ENCODE measurements at places on chromosomes 16 and 17.

GRCh38 chr16:8537691-8538342, 52.5 kb downstream of the TMEM114 start:
- ATAC-seq, result no peak

- ATAC-seq, result no peak
These were observed 81.5 kb downstream of the CA4 start for GRCh38 chr17:60231234-60231633.

DNA sequence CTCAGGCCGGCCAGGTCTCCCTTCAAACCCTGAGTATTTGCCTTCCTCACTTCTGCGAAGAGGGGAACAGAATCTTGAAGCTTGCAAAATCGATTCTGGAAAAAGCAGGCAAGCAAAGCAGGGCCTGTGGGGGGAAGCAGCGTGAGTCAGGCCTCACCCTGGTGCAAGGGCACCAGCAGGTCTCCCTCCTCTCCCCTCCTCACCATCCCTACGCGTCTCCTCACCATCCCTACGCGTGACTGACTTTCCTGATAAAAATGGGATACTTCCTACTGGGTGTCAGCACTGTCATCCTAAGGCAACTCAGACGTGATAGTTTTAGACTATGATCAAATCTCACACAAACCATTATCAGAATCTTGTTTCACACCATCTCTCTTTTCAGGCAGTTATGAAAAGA, 12.1 kb downstream of the CMTM3 start:
- ATAC-seq, result no peak

DNA sequence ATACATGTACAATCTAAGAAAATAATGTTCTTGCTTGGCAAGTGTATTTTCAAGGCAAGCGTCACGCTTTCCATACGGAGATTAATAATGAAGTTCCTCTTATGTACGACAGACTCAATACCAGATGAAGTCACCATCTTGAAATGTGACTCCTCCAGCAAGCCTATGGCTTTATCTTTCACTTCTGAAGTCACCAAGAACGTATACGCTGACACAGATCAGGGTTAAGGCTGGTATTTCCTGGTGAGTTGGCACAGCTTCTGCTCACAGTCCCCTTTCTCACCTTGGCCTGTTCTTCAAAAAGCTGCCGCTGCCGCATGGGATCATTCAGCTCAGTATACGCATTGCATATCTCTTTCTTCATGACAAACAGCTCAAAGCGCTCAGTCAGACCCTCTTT, 6.1 kb upstream of the ADAT1 start:
- ATAC-seq, result no peak

DNA sequence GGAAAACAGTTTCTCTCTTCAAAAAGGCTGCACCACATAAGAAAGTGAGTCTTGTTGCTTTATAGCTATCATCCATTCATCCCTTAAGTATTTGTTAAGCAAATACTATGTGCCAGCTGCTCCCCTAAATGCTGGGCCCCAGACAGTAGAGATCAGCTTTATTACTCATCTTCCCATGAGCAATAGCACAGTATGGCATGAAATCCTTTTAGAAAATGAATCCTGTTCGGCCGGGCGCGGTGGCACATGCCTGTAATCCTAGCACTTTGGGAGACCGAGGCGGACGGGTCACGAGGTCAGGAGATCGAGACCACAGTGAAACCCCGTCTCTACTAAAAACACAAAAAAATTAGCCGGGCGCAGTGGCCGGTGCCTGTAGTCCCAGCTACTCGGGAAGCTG, 99.5 kb downstream of the MYO1D start:
- ATAC-seq, result no peak

DNA sequence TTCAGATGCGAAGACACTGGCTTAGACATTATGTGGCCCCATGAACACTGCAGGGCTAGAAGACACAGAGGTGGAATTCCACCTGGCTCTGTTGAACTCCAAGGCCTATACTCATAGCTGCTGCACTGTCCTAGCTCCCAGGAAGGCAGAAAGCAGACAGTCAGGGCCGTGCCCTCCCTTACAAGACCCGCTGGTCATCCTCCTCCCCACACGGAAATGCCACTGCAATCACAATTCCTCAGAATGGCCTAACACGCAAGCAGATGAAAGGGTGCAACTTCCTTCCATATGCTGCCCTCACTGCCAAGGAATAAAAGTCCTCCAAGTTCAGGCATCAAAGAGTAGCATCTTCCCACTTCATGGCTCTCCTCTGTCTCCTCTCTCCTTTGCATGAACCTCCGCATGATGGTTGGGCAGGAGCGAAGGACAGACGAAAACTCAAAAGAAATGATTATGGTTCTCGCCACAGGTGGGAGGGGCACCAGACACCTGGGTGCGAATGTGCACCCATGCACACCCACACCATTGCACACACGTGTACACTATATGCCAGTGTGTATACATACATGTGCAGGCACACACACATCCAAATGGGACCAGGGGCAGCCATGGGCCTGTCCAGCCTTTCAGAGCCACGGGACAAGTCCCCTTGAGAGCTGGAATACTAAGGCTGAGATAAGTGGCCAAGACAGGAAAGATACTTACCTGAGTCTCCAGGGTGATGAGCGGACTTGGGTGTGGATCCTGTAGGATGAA, 113.3 kb downstream of the XYLT1 start:
- ATAC-seq, result no peak

DNA sequence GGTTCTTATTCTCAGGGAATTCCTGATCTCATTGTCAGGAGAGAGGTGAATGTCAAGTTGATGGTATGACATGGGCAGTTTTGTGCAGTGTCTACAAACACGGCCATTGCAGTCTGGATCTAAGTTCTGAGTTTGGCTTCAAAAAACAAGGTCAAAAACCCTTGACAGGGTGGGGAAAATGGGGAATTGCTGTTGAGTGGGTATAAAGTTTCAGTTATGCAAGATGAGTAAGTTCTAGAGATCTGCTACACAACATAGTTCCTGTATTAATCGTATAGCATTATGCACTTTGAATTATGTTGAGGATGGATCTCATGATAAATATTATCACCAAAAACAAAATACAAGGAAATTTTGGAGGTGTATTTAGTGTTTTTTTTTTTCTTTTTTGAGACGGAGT, 36.6 kb upstream of the CARMIL2 start:
- peak; percentile 36 for ATAC-seq

- ATAC-seq, result no peak
These were observed 109.7 kb downstream of the TOX3 start for GRCh38 chr16:52437277-52437670.

- peak; percentile 84 for ATAC-seq
These were observed 3.3 kb upstream of the NHERF2 start for GRCh38 chr16:2023092-2024031.

DNA sequence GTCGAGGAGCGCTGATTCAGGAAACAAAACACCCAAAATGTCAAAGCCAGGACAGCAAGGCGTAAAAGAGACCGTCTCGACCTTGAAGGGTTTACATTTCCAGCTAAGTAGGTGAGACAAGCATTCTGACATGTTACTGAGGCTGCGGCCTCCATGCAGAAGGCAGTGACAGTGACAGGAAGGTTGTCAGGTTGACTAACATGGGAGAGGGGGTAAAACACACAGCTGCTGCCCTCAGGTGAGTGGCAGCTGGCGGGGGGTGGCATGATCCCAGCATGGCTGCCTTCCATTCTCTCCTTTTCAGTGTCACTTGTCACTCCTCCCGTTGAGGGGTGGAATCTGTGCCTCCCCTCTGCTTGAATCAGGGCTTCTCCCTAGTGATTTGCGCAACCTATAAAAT, 31.9 kb upstream of the CRHR1 start:
- no peak for ATAC-seq

DNA sequence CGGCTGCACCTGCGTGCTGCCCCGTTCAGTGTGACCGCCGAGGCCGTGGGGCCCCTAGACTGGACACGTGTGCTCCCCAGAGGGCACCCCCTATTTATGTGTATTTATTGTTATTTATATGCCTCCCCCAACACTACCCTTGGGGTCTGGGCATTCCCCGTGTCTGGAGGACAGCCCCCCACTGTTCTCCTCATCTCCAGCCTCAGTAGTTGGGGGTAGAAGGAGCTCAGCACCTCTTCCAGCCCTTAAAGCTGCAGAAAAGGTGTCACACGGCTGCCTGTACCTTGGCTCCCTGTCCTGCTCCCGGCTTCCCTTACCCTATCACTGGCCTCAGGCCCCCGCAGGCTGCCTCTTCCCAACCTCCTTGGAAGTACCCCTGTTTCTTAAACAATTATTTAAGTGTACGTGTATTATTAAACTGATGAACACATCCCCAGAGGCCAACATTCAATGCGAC, 1.7 kb downstream of the IL17C start:
- ATAC-seq, result no peak

- ATAC-seq, result no peak
These were observed at the start of gene TEX14 for GRCh38 chr17:58691701-58692238. TSS of gene TEX14 (minus strand) at chr17:58692045. CDS start at chr17:58652001, 40,044 bp downstream.

- ATAC-seq, result no peak
These were observed 27.4 kb downstream of the TMEM11 start for GRCh38 chr17:21186399-21187187.

DNA sequence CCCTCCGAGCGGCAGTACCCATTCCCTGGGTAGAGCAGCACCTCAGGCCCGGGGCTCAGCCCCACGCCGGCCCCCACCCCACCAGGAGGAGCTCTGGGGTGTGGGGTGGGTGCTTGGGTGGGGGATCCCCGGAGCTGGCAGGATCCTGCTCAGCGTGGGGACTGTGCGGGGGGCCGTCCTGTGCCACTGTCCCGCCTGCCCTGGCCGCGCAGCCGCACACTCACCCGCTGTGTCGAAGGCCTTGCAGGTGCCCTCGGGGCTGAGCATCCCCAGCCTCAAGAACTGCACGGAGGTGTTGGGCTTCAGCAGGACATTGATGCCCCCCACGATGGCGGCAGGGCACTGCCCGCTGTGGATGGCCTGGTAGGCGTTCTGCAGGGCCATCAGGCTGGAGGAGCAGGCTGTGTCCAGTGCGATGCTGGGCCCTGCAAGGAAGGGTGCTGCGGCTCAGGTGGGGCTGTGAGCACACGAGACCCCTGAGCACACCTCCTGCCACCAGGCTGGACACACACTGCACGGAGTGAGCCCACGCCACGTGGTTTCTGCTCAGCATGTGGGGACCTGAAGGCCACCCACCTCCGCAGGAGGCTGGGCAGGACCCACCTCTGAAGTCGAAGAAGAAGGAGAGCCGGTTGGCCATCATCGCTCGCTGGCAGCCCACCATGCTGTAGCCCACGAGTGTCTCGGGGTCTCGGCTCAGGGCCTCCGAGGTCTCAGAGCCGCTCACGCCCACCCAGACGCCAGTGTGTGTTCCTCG, 4.9 kb downstream of the FASN start:
- no peak for ATAC-seq

DNA sequence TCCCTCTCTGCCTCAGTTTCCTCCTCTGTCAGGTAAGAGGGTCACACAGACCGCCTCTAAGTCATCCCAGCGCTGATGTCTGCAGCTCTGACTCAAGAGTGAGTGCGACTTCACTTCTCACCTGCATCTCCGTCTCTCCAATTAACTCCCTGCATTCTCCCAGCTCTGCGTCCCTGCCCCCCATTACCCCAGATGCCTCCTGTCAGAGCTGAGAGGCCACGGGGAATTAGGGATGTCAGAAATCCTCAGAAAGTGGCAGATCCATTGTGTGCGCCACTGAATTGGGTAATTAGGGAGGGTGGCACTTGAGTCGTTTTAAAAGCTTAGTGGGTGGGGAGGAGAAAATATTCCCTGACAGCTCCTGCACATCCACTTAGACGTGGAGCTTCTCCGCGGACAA, 885.4 kb upstream of the EEF2KMT start:
- no peak for ATAC-seq

- no peak for ATAC-seq
These were observed 31.5 kb upstream of the C16orf95 start for GRCh38 chr16:87348616-87349157.

DNA sequence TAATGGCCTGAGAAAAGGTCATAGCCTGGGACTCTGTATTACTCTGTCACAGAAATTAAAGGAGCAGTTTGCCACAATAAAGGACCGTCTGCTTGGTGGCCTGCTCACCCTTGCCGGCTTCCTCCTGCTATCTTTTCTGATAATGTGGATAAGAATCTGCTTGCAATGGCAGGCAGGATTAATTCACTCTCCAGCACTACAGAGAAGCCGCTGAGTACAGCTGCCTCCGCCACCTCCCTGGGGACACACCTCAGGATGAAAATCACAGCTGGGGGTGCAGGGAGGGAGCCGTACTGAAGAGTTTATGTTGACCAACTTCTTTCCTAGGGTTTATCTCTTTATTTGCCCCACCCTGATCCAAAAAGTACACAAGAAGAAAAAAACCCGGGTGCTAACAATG, 245.9 kb upstream of the RPL38 start:
- no peak for ATAC-seq

- no peak for ATAC-seq
These were observed 334.8 kb upstream of the HSBP1 start for GRCh38 chr16:83472776-83473501.

- no peak for ATAC-seq
These were observed 35.8 kb downstream of the BEAN1 start for GRCh38 chr16:66462912-66463311.

DNA sequence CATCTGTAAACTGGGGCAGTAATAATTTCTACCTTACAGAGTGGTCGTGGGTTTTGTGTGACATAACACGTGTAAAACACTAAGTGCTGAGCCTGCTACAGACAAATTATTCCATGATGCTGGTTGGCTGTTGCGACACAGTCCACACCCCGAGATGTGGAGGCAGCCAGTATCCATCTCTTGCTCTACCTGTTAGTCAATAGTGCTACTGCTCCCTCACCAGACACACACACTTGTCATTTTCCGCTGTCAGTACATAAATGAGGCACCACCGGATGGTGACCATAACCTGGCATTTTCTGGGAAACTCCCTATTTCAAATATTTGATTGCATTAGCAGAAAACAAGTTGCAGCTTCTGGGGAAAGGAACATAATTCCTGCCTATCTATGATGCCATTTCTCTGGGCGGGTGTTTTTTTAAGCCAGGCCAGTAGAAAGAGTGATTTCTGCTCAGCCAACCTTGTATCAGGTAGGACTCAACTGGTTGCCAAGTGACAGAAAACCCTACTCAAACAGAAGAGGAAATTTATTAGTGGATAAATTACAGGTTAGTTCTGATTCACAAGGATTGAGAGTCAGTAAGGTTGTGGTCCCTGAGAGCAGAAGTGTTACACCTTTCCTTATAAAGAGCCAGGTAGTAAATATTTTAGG, 24.1 kb downstream of the DNAJA2 start:
- ATAC-seq, result peak; percentile 92

- ATAC-seq, result no peak
These were observed 8.1 kb upstream of the IGF2BP1 start for GRCh38 chr17:48989100-48989499.
